Heart left ventricle (tissue), 16 donors: ENCODE measurements at places on chromosomes 3 and 15. TPM values are rescaled to one million over a fixed set of nuclear protein-coding genes. Genes with fewer than 3 reads are reported as not detected.

The AGBL1 gene
- not detected for total RNA-seq

The CCDC13 gene
- total RNA-seq: 0.84 TPM

DNA sequence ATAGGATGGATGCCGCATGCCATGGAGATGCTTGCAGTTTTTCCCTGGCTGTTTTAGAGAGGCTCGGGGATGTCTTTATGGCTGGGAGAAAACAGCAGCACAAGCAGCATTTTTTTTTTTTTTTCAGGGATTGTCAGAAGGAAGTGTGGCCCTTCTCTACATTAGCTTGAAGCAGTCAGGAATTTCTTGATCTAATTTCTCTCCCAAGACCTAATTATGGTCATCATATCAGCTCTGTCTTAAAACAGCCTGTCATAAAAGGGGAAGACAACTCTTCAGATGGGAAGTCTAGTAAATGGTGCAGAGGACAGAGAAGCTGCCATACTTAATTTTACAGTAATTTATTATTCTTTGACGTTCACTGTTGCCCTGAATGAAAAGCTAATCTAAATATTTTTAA lies 44.5 kb downstream of the EAF1 start:
- no peak for DNase-seq

GRCh38 chr15:73375012-73375411 lies 6.3 kb upstream of the HCN4 start:
- DNase-seq: no peak

DNA sequence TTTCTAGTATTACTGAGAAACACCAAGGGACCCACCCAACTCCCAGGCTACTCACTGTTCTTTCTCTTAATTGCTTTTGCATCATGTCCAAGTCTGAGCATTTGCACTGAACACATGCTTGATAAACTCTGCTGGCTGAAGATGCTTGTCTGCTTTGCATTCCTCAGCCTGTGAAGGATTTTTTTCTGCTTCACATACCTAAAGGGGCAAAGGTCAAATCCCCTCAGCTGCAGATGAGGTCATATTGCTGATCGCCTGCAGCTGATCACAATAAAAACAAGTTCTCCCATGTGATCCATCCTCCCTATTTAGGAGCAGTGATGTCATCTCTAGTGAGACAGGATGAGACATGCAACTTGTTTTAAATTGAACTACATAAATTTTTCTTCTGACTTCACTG lies 84.6 kb upstream of the DCBLD2 start:
- no peak for DNase-seq

The ACKR4 gene
- total RNA-seq: 1.6 TPM

- no peak for DNase-seq
Observed at GRCh38 chr15:92811148-92811913, 88.8 kb upstream of the CHD2 start.

DNA sequence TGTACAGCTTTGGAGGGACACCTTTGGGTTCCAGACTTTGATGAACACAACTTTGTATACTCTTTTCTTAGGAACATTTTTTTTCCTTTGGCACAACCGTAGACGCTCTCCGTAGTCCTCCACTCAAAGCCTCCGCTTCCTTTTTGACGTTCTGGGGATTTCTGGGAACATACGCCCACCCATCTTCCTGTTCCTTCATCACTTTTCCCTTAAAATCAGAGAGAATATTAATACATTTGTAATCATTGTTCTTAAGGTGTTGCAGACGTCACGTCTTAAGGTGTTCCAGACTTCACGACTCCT lies 405 bp upstream of the SPG21 start:
- DNase-seq: no peak

GRCh38 chr3:133930341-133930933 lies 34.8 kb upstream of the RAB6B start:
- no peak for DNase-seq

The BCL6 gene
- 62.0 TPM for total RNA-seq

The HIGD2B gene
- not detected for total RNA-seq
